H54 (cell line): ENCODE measurements at places on chromosomes 12 and 14.

- no peak for DNase-seq
These were observed 725.9 kb upstream of the MDGA2 start for GRCh38 chr14:48401321-48401720.

- DNase-seq = no peak
These were observed 58.9 kb upstream of the KITLG start for GRCh38 chr12:88638966-88639760.

DNA sequence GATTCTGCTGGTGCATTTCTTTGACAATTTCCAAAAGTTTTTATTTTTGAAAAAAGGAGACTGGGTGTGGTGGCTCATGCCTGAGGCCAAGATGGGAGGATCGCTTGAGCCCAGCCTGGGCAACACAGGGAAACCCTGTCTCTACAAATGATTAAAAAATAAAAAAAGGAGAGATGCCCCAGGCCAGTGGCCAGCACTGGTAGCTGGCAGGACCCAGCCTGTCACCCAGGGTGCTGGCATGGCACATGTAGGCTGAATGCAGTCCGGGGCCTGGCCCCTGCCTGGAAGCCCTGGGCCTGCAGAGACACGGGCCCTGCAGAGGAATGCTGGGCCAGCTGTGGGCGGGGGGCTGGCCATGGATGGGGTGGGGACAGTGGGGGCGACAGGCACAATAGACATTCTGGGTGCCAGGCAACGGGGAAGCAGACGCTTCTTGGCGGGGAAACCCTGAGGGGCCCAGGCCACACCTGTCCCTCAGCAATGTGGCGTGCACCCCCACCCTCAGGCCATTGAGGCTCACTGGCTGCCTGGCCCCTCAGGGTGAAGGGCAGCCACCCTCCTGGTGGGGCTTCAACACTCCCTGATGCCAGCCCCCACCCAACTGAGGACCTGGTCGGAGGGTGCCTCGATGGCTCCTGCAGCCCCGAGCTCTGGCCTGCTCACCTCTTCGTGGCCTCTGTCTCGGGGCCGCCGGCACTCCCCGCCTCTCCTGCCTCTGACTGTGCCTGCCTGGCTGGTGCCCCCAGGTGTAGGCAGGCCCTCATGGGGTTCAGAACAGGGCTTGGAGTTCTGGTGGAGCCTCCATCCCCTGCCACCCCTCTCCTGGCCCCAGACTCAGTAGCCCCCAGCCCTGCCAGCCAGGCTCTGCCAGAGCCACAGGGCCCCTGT lies 12.1 kb downstream of the TRMT61A start:
- DNase-seq = no peak

DNA sequence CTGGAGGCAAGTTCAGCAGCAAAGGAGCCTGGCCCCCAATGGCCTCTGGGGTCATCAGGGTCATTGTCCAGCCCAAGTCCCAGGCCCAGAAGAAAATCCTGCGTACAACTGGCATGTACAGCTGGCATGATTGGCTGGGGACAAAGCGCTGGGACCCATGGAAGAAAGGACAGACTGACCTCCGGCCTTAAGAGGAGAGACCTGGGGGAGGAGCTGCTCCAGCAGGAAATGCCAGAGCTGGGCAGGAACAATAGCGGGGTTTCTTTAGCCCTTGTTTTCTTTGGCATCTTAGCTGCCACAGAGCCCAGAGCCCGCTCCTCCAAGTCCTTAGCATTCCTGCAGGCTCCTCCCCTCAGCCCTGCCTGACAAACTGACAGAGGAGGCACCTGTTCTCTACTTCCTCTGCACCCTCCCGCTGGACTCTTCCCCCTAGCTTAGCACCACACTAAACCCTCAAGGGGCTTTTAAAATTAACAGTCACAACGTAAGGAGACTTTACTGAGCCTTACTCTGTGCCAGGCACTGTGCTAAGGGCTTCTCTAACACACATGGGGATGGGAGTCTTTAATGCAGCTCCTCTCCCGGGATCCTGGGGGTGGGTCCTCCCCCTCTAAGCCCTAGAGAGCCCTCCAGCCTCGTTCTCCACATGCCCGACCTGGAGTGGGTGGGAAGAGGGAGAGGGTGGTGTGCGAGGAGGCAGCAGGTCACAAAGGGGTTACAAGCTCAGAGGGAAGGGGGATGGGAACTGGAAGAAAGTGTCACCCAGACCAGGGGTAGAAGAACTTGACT lies 1.8 kb upstream of the AQP5 start:
- DNase-seq = peak; percentile 100

DNA sequence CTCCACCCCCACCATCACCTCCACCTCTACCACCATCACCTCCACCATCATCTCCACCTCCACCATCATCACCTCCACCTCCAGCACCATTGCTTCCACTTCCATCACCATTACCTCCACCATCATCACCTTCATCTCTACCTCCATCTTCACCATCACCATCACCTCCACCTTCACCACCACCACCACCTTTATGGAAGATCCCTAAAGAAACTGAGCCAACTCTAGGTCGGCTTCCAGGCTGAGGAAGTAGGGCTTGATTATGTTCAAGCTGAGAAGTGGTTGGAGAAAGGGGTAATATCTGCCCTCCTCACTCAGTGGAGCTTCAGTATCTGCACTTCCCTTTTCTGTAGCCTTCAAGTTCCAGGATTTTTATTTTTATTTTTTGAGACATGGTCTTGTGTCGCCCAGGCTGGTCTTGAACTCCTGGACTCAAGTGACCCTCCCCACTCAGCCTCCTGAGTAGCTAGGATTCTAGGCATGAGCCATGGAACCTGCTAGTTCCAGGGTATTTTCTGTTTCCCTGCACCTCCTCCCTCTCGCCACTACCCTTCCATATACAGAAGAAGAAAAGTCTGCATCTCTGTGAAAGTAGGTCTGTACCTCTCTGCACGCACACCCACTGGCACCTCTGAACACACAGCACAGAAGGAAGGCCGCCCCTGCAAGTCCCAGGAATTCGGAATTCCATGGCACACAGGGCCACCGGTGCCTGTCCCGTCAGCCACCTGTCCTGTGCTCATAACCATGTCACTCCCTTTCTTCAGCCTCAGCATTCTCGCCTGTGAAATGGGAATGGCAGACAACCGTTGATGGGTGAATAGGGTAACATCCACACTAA lies 5.9 kb downstream of the ZBTB42 start:
- no peak for DNase-seq

GRCh38 chr12:119177724-119178380 lies 879 bp upstream of the HSPB8 start:
- no peak for DNase-seq

GRCh38 chr14:100297320-100298300 lies 8.6 kb downstream of the SLC25A29 start:
- no peak for DNase-seq

DNA sequence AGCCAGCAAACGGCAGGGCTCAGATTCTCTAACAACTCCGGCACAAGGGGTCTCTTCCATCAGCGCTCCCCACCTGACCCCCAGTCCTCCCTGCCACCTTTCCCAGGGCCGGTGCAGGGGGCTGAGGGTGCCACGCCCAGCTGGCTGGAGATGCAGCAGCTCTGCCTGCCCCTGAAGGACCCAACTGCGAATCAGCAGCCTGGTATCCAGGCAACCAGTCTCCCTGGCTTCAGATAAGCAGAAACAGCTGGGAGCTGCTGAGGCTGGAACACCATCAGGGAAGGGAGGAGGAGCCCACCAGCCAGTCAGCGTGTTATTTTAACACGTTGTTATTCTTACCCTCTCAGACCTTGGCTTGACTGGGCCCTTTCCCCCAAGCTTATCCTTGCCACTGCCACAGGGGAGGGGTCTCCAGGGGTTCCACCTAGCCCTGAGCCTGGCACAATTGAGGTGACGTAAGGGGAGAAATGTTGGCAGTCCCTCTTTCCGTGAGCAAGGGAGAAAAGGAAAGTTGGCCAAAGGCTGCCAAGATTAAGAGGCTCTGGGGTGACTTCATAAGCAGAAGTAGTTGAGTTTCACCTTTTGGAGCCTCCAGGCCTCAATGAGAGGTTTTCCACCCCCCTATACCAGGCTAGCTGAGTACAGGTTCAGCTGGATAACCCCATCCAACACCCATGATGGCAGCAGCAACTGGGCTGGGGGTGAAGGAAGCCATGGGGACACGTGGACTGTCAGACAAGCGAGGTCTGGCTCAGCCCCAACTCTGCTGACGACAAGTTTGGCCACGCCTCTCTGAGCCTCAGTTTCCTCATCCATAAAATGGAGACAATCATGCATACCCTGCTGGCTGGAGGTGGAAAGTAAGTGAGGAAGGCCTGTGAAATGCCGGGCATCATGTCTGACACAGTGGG lies 91.1 kb downstream of the IRF2BPL start:
- DNase-seq = no peak

- DNase-seq = no peak
These were observed 19.9 kb downstream of the NEUROD4 start for GRCh38 chr12:55039395-55040354.

- no peak for DNase-seq
These were observed 18.5 kb downstream of the BDKRB1 start for GRCh38 chr14:96274543-96274942.

- DNase-seq = no peak
These were observed 7.4 kb downstream of the RAN start for GRCh38 chr12:130879212-130879686.

DNA sequence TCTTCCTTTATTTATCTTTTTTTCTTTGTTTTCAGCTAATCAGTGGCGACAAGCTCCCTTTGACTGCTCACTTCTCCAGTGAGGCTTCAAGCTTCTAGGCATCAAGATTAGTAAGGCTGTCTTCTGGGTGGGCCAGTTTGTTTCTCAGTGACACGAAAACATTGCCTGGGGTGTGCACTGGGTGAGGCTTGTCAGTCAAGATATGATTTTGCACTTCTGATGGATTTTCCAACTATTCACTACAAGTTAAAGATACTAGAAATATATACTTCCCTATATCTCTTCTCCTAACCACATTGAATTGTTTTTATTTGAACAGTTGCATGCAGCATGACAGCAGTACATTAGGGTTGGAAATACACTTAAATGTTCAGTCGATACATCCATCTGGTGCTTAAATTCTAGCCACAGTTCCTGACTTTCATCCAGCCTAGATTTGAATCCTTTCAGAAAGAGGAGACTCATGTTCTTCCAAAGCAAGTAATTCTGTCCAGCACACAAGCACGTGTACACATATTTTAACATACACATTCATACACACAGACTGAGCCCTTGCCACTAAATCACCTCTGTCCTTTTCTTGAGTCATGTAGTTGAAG lies 275.6 kb upstream of the NOVA1 start:
- no peak for DNase-seq

- no peak for DNase-seq
These were observed 96.3 kb downstream of the TSPAN8 start for GRCh38 chr12:71061451-71061850.

GRCh38 chr12:76879710-76880518 lies 1.1 kb upstream of the CSRP2 start:
- no peak for DNase-seq

DNA sequence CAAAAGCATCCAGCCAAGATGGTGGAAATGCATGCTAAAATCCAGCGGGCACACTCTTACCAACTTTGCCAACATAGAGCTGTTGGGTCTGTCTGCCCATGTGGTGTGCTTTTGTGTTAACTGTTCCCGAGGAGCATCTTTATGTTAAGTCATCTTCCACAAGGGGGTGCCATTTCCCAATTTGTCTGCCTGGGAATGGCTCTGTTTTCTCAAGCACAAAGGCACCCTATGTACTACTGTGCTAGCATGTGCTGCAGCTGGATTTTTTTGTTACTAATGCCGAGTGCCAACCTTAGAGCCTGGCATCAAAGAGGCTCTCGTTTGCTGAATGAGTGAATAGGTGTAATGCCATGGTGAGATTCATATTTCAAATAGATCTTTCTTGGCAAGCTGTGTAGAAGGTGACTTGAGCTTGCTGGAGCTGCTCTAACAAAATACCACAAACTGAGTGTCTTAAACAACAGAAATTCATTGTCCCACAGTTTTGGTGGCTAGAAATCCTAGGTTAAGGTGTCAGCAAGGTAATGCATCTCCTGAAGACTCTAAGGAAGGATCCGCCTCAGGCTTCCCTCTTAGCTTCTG lies 74.3 kb downstream of the TRHDE start:
- DNase-seq = peak; percentile 11

DNA sequence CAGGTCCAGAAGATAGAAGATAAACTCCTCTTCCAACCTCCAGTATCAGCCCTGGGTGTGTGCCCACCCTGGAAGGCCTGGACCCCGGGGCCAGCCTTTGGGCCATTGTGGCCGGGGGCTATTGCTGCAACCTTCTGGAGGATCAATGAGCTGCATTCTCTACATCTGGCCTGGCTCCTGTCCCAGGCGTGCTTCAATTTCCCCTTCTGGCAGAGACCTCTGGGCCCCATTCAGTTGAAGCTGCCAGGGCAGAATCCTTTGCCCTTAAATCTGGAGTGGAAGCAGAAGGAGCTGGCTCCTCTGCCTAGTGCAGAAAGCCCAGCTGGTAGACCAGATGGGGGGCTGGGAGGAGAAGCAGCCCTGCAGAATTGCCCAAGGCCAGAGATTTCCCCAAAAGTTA lies 10.0 kb downstream of the NYNRIN start:
- no peak for DNase-seq

GRCh38 chr12:112711507-112711906 lies 80.0 kb upstream of the RPH3A start:
- DNase-seq = no peak

DNA sequence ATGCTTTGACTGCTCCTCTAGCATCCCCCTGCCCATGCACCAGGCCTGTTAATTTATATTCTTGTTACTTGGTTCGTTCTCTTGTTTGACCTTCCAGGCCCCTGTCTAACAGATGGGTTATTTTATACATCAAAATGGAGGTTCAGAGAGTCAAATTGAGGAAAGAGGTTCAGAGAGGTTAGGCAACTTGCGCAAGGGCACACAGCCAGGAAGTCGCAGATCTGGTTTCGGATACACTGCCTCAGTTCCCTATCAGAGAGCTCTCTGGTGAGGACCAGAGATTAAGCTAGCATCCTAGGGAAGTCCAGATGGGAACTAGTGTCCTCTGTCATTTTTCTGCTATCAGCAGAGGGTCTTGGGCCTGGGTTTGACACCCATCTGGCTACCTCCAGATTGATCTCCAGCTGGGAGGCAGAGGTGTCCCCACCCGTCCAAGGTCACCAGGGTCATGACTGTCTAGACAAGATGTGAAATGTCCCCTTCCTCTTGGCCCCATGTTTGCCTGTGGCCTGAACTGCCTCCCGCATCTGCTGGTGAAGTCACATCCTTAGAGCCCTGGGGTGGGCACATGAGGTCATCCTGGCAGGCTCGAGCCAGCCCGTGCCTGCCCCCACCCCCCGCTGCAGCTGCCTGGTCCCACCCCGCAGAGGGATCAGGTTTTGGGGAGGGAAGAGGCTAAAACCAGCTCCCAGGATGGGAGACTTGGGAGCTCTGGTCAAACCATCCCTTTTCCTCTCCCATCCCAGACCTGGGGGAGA lies 84.3 kb upstream of the NCOR2 start:
- DNase-seq = no peak

DNA sequence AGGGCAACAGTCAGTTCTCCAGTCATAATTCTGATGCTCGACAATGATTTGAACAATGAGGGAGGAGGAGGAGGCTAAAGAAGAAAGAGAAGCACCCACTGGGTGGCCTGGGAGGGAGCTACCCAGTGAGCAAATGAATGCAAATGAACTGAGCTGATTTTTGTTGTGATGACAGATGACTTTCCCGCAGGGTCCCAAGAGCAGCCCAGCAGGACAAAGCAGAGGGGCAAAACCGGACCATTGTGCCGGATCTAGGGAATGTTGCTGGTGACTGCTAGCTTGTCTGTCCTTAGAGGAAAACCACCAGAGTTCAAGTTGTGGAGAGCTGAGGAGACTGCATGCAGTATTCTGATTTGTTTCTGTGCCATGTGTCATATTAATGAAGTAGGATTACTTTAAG lies 162.8 kb downstream of the MON2 start:
- DNase-seq = no peak

GRCh38 chr12:105822131-105823105 lies 316.3 kb downstream of the NUAK1 start:
- DNase-seq = no peak

- DNase-seq = no peak
These were observed 262.0 kb downstream of the MED13L start for GRCh38 chr12:116015525-116015924.

GRCh38 chr12:89980236-89980635 lies 271.6 kb upstream of the ATP2B1 start:
- DNase-seq = no peak
